ENCODE measurements at places on chromosomes 6 and 20.
A peak's percentile ranks its signal among the peaks of the same experiment; 100 is the strongest.

GRCh38 chr6:124530926-124531325 lies 431.3 kb upstream of the RNF217 start:
- DNase-seq, result no peak

DNA sequence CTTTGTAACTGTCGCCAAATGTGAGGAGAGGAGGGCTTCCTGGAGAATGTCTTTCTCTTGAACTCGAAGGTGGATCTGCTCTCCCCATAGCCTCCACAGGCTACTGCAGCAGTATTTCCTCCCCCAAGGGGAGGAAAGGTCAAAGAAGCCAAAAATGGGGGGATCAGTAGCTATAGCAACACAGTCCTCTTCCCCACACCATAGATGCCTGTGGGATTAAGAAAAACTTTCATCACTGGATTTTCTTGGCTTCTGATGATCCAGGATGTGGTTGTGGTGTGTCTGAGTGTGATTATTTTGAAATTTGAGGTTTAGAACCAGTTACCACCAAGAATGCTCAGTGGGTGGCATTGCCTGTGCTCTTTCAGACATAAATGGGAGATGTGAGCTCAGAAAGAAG lies 140.1 kb upstream of the SPACA1 start:
- peak; percentile 19 for DNase-seq

DNA sequence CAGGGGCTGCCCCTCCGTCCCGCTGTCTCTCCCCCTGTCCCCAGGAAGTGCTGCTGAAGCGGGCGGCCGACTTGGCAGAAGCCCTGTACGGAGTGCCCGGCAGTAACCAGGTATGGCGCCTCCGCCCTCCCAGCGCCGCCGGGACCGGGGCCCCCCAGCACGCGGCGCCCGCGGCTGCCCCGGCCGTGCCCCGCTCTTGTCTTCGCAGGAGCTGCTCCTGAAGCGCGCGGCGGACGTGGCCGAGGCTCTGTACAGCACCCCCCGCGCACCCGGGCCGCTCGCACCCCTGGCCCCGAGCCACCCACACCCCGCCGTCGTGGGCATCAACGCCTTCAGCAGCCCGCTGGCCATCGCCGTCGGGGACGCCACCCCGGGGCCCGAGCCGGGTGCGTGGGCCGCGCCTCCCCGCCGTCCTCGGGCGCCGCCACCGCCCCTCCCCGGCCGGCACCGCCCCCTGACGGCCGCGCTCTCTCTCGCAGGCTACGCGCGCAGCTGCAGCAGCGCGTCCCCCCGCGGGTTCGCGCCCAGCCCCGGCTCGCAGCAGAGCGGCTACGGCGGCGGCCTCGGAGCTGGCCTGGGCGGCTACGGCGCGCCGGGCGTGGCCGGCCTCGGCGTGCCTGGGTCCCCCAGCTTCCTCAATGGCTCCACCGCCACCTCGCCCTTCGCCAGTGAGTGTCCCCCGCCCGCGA lies 48.4 kb downstream of the CPXM1 start:
- DNase-seq, result no peak

DNA sequence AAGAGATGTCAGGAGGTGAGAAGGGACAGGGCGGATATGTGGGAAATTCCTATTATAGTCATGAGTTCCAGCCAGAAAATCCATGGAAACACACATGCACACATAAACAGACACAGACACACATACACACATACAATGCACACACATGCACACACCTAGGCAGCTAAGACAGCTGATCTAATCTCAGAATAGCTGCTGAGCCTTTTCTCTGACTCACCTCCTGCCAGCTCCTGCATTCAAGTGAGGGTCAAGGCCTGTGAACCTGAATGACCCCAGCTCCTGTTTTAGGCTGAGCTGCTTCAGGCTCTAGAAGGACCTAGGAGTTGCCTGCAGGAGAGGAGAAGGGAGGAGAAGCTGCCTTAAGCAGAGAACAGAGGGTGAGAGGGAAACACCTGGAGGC lies 21.6 kb upstream of the RAET1L start:
- no peak for DNase-seq

GRCh38 chr6:12892151-12892550 lies 175.6 kb downstream of the PHACTR1 start:
- DNase-seq, result no peak

DNA sequence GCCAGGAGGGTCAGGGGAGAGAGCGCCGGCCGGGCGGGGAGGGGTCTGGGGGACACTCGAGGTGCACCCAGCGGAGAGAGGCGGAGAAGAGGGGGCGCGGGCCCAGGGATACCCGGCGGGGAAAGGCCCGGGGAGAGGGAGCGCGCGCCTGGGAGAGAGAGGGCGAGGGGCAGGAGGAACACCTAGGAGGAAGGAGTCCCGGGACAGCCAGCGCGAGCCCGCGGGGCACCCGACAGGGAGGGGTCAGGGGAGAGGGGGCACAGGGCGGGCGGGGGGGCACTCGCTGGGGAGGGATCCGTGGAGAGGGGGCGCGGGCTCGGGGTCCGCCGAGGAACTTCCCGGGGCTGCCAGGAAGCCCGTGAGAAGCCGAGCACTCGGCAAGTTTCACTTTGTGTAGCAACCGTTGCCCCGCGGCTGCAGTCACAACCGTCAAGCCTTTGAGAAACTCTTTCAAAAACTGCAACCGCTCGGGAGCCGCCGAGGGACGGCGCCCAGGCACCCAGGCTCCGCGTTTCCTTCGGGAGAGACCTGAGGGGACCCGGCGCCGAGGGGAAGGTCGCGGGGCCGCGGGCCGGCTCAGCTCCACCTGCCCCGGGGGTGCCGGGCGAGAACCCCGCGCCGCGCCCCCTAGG lies 471 bp downstream of the EZR start:
- DNase-seq, result peak; percentile 58

DNA sequence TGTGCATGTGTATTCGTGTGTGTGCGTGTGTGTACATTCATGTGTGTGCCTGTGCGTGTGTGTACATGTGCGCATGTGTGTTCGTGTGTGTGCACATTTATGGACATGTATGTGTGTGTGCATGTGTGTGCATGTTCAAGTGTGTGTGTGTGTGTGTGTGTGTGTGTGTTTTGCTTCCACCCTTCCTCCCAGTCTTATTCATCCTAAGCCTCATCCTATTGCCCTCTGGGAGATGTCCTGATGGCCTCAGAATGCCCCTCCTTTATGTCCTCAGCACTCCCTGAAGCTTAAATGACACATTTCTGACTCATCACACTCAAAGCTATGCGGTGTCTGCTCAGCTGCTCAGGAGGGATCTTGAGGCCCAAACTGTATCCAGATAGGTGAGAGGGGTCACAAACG lies 76.6 kb upstream of the CCDC167 start:
- DNase-seq, result no peak

DNA sequence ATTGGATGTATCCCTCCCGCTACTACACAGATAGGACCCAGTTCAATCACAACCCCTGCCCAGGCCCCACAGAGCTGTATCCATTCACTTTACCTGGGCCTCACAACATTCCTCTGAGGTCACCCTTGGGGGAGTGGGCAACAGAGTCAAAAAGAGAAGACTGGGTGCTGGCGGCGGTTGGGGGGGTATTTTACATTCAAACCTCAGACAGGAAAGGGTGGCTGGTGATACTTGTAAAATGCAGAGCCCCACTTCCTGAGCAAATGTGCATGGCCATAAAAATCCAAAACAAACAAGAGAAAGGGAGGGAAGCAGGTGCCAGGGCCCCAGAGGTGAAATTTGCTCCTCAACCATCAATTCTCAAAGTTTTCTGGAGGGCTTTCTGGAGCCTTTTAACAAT lies 3.5 kb downstream of the LRFN2 start:
- no peak for DNase-seq

DNA sequence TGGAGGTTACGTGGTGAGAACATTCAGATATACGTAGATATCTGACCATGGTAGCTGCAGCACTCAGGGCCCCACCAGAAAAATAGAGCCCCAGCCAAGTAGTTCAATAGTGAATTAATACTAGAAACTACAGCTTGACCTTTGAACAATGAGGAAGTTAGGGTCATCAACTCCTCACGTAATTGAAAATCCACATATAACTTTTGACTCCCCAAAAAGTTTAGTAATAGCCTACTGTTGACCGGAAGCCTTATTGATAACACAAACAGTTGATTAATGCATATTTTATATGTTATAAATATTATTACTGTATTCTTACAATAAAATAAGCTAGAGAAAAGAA lies 117.9 kb downstream of the SNX5 start:
- no peak for DNase-seq

GRCh38 chr6:25405442-25405841 lies 126.3 kb downstream of the CARMIL1 start:
- peak; percentile 50 for DNase-seq

GRCh38 chr6:89479897-89480296 lies 46.9 kb downstream of the ANKRD6 start:
- DNase-seq, result no peak

GRCh38 chr6:31659649-31660380 lies 763 bp downstream of the C6orf47 start:
- peak; percentile 36 for DNase-seq

GRCh38 chr6:44073612-44074438 lies 53.4 kb downstream of the MRPL14 start:
- no peak for DNase-seq

- no peak for DNase-seq
Observed at GRCh38 chr6:134848076-134848475, 101.8 kb downstream of the ALDH8A1 start.

DNA sequence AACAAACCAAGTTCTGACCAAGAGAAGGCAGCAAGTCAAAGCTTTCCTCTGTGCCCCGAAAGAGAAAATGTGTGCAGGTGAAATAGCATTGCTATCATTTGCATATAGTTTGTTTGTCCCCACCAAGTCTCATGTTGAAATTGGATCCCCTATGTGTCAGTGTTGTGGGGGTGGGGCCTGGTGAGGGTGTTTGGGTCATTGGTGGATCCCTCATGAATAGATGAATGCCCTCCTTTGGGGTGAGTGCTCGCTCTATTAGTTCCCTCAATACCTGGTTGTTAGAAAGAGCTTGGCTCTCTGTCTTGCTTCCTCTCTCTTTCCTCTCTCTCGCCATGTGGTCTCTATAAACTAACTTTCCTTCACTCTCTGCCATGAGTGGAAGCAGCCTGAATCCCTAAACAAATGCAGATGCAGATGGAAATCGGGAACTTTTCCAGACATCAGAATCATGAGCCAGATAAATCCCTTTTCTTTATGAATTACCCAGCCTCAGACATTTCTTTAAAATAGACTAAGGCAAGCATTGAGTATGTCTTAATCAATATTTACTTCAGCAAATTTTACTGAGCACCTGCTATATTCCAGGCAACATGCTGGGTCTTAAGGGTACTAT lies 43.8 kb upstream of the SYNDIG1 start:
- DNase-seq, result no peak

GRCh38 chr6:104754788-104755409 lies 104.8 kb downstream of the HACE1 start:
- no peak for DNase-seq

- no peak for DNase-seq
Observed at GRCh38 chr6:82568290-82568993, 204.8 kb downstream of the TPBG start.

DNA sequence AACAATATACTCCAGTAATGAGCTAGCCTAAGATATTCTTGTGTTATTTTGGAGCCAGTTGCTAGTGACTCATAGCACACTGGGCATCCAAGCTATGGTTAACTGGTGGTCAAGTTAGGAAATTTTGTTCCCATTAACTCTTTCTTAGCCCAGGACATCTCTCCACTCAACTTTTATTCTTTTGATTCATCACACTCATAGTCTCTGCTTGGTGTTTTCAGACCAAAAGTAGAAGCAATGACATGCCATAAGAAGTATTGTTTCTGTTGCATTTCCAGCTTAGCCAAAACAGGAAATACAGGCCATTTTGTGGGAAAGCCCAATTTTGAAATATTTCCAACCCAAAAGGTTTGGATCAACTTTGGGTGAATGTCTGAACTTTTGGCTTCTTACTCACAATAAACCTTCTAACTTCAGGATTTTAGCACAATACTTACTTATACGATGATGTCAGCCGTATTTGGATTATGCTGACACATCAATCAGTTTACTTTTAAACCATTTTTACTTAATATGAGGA lies 31.6 kb upstream of the CCN2 start:
- DNase-seq, result no peak

Data from KBM-7 (cell line).